Tibial nerve (tissue), 4 donors: ENCODE measurements at places on chromosomes 16 and 17. TPM values are rescaled to one million over a fixed set of nuclear protein-coding genes. Genes with fewer than 3 reads are reported as not detected.

The GSG1L2 gene
- total RNA-seq: not detected

The GNG13 gene
- not detected for total RNA-seq

The SSTR5 gene
- not detected for total RNA-seq

The APRT gene
- 157 TPM for total RNA-seq

The KRTAP4-6 gene
- not detected for total RNA-seq

The OTOA gene
- 1.3 TPM for total RNA-seq

The SLC6A4 gene
- under 0.01 TPM for total RNA-seq
